ENCODE measurements at places on chromosomes 12 and 14.

GRCh38 chr12:50845021-50845647 lies 2.4 kb downstream of the TMPRSS12 start:
- DNase-seq = no peak

DNA sequence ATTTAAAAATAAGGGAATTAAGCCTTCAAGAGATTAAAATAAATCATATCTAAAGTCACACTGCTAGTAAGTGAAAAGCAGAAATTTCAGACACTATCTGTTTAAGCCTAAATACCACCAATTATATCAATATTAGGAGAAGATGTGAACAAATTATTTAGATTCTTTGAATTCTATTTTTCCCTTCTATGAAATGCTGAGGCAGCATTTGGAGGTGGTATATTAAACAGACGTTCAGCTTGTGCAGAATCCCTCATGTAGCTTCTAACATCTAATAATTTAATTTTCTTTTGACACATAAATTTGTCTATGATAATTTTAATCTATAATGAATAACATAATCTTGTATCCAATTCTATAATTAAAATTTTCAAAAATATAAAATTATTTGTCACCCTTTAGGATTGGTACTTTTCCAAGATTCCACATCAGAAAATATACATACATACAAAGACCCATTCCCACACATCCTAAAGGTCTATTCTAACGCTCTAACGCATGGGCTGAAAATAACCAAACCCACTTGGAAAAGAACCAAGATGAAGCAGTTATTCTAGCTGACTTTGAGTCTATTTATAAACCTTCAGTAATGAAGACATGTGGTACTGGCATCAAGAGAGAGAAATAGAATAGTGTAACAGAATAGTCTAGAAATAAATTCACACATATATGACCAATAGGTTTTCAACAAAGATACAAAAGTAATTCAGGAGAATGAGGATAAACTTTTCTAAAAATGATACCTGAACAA lies 751.8 kb downstream of the GALC start:
- DNase-seq = no peak

- peak; percentile 59 for DNase-seq
Measured at GRCh38 chr12:98741556-98742265, 96.6 kb downstream of the APAF1 start.

DNA sequence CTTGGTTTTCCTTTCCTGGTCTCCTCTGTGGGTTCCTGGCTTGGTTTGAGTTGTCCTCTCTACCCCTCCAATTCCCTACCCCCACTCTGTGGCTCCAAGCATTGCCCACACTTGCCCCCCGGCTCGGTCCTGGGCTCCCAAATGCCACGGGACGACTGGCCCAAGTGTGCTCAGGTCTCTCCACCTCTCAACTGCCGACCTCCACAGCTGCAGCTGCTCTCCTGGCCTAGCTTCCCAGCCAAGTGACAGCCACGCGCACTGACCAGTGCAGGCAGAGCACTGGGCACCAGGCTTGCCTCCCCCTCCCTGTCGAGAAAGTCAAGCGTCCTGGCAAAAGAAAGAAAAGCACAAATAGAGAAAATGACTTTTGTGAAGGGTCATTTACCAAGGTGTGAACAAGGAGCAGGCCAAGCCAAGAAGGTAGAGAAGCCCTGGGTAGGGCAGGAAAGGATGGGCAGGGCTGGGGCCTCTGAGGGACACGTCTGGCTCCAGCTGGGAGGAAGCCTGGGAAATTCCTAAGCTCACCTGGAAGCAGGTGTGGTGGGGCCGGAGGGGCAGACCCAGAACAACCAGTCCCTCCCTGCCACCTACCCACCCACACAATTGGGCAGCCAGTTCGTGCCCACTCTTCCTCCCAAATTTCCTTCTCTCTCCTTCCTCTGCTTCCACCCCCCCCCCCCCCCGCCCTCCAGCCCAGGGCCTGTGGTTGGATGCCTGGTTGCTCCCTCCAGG lies 1.8 kb upstream of the CEP170B start:
- DNase-seq = no peak

Data from NCI-H1436 (cell line).